ENCODE measurements at places on chromosomes 13 and 19. TPM values are rescaled to one million over a fixed set of nuclear protein-coding genes. Genes with fewer than 3 reads are reported as not detected.
A peak's percentile ranks its signal among the peaks of the same experiment; 100 is the strongest.

- peak; percentile 51 for DNase-seq
Measured at GRCh38 chr13:44573790-44574465, 2.2 kb downstream of the TSC22D1 start.

GRCh38 chr13:113210833-113211232 is 1.4 kb downstream of the CUL4A start:
- DNase-seq, result no peak

GRCh38 chr19:35657904-35658700 is 8.2 kb upstream of the UPK1A start:
- no peak for DNase-seq

DNA sequence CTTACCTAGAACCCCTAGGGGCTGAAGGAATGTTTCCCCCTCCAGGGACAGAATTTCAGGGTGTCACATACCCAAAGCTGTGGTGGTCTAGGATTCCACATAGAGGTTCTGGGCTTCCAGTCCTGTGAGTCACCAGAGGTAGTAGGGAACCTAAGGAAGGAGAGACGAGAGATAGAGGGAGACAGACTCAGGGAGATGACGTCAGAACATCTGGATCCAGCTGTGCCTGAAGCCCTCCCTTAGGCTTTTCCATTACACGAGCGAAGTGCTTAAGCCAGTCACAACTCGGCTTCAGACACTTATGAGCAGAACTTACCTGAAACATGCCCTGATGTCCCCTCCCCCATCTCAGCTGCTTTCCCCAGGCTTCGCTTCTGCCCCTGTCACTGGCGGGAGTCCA is 11.8 kb upstream of the SELENOW start:
- DNase-seq, result no peak

DNA sequence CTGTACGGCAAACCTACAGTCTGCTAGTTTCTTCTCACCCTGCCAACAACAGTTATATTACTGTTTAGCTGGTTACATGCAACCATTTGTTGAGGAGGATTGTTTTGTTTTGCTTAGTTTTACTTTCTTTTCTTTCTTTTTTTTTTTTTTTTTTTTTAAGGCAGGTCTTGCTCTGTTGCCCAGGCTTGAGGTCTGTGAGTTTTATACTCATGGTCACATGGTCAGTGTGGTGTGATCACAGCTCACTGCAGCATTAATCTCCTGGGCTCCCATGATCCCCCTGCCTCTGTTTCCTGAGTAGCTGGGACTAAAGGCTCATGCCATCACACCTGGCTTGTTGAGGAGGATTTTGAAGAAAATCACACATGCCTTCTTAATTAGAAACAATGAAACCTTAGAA is 505.6 kb downstream of the GPC5 start:
- DNase-seq, result no peak

The ZNF229 gene
- total RNA-seq, result not detected

All from HT-29 (cell line).